Small intestine (tissue), 16 donors: ENCODE measurements at places on chromosomes 6 and 20.

GRCh38 chr6:158545043-158545966 lies 14.6 kb upstream of the TMEM181 start:
- DNase-seq, result no peak

GRCh38 chr6:26194816-26195375 lies 107.7 kb downstream of the HFE start:
- no peak for DNase-seq

DNA sequence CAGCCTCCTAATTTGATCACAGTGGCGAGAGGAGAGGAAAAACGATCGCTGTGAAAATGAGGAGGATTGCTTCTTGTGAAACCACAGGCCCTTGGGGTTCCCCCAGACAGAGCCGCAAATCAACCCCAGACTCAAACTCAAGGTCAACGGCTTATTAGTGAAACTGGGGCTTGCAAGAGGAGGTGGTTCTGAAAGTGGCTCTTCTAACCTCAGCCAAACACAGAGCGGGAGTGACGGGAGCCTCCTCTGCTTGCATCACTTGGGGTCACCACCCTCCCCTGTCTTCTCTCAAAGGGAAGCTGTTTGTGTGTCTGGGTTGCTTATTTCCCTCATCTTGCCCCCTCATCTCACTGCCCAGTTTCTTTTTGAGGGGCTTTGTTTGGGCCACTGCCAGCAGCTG lies 28.7 kb downstream of the SAYSD1 start:
- DNase-seq, result no peak

- peak; percentile 42 for DNase-seq
Measured at GRCh38 chr20:17612287-17612991, 42.6 kb downstream of the DSTN start.

- no peak for DNase-seq
Measured at GRCh38 chr6:125489579-125490285, 188.0 kb upstream of the HDDC2 start.

- DNase-seq, result no peak
Measured at GRCh38 chr20:20440886-20441658, 73.2 kb downstream of the INSM1 start.

DNA sequence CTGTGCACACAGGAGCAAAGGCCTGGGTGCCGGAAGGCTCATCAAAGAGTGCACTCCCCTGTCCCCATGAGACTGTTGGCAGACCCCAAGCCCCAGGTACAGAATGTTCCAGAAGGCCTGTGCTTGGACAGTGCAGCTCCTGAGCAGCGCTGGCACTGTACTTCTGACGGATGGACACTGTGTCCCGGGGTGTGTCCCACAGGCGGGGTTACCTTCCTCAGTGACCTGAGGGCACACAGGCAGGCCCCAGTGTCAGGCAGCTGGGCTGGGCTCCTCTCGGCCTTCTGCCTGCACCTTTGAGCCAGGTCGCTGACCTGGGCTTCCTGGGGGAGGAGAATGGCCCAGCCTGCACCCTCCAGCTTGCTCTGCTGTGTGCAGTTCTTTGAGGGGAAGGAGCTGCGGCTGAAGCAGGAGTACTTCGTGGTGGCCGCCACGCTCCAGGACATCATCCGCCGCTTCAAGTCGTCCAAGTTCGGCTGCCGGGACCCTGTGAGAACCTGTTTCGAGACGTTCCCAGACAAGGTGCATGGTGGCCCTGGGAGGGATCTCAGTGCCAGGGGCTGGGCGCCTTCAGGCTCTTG lies 30.1 kb downstream of the PYGB start:
- no peak for DNase-seq

DNA sequence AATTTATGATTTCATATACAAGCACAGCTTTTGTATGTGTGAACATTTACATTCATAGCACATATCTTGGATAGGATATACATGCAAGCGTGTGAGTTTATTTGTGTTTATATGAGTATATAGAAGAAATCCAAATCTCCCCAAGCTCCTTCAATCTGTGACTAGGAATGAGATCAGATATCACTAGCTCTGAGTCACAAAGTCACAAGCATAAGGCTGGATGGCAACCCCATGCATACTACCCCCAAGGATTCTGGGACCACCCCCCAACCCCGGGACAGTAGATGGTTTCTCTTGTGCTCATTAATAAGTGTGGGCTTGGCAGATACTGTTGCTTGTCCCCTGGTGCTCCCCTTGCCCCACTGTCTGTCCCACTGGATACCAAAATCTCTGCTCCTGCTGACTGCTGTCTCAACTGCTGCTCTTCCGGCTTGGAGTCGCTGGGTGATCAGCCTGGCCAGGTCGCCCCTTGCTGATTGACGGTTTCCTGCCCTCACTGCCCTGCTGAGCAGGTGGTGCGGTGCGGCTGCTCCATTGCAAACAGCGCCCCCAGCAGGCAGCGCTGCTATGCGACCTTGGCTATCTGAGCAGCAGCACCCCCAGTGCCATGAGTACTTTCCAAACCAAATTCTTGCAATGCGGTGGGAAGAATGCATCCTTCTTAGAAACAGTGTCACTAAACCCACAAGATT lies 279.4 kb downstream of the CD83 start:
- DNase-seq, result no peak

- DNase-seq, result no peak
Measured at GRCh38 chr20:45938727-45939438, 4.4 kb downstream of the PCIF1 start.

- DNase-seq, result no peak
Measured at GRCh38 chr6:47267301-47267700, 42.4 kb downstream of the TNFRSF21 start.

GRCh38 chr6:82365016-82365795 lies 1.6 kb downstream of the TPBG start:
- DNase-seq, result peak; percentile 16

DNA sequence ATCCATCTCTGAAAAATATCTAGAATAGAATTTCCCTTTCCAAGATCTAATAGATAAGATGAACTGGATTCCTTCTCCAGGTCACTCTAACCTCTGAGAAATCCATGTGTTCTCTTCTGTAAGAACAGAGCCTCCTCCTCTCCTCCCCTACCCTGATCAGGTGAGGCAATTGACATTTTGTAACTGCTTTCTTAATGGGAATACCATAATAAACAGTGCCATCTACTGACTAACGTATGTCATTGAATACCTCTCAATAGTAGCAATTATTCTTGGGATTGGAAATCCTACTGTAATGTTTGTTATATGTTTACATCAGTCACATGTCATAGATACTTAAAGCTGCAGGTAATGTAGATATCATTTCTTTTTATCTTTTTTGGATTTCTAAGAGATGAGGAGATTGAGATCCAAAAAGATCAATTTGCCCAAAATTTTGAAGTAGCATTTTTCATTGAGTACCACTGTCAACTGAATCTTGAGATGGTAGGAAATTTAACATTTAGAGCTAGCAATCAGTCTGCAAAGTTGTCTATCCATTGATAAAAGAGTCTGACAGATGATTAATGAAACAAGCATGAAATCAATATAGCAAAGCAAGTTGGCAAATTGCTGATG lies 365.8 kb upstream of the HSF2 start:
- peak; percentile 64 for DNase-seq

GRCh38 chr6:62479697-62480220 lies 193.7 kb upstream of the KHDRBS2 start:
- DNase-seq, result no peak

DNA sequence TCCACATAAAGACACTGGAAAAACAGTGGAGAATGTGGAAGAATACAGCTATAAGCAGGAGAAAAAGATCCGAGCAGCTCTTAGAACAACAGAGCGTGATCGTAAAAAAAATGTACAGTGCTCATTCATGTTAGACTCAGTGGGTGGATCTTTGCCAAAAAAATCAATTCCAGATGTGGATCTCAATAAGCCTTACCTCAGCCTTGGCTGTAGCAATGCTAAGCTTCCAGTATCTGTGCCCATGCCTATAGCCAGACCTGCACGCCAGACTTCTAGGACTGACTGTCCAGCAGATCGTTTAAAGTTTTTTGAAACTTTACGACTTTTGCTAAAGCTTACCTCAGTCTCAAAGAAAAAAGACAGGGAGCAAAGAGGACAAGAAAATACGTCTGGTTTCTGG lies 57.1 kb downstream of the MAP3K4 start:
- no peak for DNase-seq

DNA sequence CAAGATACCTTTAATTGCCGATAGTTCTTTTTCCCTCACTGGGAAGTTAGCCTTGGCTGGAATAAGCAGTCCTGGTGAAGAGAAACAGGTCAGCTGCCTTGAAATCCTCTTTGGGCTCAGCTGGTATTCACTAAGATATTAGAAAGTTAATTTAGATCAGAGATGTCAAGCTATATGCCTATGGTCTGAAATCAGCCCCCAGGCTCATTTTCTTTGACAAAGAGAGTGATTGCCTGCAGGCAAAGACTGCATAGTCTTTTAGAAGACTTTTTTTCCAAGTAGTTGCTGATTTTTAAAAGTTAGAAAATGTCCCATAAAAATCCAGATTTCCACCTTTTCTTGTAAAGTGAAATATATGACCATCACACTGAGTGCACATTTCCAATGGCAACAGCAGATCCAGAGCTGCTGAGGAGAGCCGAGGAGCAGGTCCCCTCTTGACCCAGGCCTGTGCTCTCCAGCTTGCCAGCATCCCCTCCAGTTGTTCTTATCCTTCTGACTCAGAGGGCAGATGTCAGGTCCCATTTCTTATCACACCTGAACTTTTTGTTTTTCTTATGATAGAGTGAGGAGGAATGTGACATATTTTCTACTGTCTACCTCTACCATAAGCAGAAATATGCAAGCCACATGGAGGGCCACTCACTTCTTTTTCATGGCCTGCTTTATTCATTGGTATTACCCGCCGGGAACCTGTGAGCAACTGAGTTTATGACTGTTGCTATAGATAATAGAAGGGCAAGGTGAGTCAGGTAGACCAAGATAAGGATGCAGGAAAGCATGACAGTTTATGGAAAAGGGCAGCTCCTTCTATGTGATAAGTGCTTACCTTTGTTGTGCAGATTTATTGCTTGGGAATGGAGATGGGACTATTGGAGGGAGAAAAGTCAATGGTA lies 17.6 kb upstream of the L3MBTL3 start:
- peak; percentile 11 for DNase-seq

- peak; percentile 47 for DNase-seq
Measured at GRCh38 chr20:24778585-24779031, 170.5 kb upstream of the CST7 start.

DNA sequence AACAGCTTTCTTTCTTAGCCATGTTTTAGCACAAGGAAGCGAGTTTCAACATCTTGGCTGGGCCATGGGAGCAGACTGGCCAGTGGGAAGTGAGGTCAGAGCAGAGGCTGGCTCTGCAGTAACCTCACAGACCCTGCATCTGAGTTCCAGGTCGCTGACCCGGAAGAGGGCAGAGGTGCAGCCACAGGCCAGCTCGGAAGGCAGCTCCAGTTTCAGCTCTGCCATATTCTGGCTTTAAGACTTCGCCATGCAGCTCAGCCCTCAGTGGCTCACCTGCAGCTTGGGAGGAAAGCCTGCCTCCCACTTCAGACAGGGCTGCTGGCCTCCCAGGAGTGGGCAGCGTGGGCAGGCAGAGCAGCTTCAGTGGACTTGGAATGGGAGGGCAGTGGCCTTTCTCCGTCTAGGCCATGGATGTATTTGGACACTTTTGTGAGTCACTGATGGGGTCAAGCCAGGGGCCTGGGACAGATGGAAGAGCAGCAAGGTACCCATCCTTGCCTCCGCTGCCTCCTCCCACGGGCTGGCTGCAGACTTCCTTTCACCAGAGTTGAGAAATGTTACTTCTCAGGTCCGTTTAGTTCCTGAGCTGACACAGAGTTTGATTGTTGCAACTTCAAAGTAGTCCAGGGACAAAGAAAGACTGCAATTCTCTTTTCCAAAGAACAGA lies 18.5 kb downstream of the CST8 start:
- DNase-seq, result no peak

- DNase-seq, result no peak
Measured at GRCh38 chr6:2794171-2794730, 29.1 kb downstream of the WRNIP1 start.

- DNase-seq, result no peak
Measured at GRCh38 chr6:1560281-1561058, 49.2 kb upstream of the FOXC1 start.

DNA sequence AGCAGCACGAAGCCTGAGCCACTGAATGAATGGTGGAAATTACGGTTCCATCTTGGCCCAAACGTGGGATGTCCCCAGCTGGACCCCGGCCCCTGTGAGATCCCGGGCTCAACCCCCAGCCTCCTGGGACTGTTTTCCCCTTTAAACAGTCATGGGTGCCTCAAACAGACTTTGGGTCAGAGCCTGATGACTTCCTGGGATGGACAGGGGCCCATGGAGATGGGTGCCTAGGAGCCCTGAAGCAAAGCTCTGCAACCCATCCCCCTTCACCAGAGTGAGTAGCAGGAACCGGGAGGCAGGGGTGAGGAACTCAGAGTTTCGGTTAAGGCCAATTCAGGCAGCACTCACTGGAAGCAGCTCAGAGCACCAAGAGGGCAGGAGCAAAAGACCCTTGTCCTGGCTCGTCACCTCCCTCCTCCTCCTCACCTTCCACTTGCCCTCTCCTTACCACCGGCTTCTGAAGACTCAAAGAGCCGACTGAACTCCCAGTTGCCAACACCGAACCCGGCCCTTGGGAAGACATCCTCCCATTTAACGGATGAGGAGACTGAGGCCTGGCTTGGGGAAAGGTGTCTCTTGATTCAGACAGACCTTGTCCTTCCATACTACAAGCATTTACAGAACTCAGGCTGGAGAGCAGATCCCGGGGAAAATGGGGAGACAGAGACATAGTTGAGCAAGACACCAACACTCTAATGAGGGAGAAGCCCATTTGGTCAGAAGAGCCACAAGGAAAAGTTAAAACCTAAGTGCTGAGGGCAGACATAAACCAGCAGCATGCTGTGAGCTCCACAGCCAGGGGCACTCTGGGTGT lies 14.9 kb upstream of the TLDC2 start:
- no peak for DNase-seq

GRCh38 chr6:36599791-36600209 lies 5.6 kb downstream of the SRSF3 start:
- DNase-seq, result peak; percentile 55
